ENCODE measurements at places on chromosomes 6 and 20. TPM values are rescaled to one million over a fixed set of nuclear protein-coding genes. Genes with fewer than 3 reads are reported as not detected.

CDYL gene
- total RNA-seq = 49.3 TPM

DNA sequence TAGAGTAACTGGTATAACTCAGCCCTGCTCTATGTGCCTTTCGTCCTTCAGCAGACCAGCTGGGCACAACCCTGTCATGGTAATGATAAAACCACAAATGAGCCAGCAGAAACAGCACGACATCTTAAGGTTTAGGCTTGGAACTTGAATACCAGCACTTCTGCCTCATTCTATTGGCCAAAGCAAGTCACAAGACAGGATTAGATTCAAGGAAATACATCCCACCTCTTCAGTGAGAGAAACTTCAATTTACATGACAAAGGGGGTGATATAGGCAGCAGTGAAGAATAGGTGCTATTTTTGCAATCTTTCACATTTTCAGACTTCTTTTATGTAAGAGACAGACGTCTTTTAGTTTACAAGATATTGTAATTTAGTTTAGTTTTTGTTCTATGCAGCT, 69.8 kb upstream of the SLC35F1 start:
- DNase-seq = no peak

DNA sequence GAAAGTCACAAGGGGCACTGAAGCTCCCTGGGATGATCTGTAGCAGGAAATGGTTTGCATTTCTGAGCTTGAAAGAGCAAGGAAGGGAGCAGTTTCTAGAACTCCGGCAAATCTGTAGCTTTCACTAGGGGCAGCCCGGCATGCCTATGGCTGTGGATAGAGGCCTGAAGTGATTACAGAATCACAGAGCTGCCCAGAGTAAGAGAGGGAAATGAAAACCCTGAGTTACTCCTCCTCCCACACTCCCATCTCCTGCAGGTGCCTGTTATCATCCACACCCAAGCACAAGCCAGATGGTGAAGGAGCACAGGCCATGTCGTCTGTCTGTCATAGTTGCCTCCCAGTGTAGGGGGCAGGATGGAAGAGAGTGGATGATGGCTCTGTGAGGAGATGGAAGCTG, 37.1 kb downstream of the HLA-F start:
- DNase-seq = no peak

BPIFA1 gene
- total RNA-seq = not detected

ADGRF1 gene
- total RNA-seq = not detected

DNA sequence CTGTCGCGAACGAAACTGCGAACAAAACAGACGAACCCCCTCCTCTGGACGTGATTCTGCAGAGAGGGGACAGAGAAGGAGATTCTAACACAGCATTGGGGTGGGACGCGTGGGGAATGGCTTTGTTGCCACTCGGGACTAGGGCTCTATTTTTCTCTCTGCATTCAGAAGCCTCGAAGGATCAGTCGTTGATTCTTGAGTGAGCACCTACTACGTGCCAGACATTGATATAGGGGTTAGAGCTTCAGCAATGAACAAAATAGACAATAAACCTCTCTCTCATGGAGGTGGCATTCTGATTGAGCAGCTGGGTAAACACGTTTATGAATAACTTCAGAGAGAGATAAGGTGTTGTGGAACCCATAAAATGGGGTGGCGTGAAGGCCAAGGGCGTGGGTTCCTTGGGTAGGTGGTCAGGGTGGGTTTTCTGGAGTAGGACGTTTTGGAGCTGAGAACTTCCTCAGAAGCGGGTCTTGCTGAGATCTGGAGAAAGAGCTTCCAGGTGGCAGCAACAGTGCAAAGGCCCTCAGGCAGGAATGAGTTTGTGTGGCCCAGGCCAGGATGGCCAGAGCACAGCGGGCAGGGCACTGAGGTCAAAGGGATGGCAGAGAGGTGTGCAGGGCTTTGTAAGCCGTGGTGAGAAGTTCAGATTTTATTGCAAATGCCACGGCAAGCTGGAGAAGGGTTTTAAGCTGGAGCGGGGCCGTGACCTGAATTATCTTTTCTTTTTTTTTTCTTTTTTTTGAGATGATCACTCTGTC, 884 bp downstream of the SLC2A10 start:
- no peak for DNase-seq

Data from naive thymus-derived CD8-positive, alpha-beta T cell (primary cell).